ENCODE measurements at places on chromosomes 5 and 9. TPM values are rescaled to one million over a fixed set of nuclear protein-coding genes. Genes with fewer than 3 reads are reported as not detected.

GRCh38 chr5:134463991-134464760, 52.5 kb upstream of the CDKN2AIPNL start:
- DNase-seq = peak; percentile 37

DNA sequence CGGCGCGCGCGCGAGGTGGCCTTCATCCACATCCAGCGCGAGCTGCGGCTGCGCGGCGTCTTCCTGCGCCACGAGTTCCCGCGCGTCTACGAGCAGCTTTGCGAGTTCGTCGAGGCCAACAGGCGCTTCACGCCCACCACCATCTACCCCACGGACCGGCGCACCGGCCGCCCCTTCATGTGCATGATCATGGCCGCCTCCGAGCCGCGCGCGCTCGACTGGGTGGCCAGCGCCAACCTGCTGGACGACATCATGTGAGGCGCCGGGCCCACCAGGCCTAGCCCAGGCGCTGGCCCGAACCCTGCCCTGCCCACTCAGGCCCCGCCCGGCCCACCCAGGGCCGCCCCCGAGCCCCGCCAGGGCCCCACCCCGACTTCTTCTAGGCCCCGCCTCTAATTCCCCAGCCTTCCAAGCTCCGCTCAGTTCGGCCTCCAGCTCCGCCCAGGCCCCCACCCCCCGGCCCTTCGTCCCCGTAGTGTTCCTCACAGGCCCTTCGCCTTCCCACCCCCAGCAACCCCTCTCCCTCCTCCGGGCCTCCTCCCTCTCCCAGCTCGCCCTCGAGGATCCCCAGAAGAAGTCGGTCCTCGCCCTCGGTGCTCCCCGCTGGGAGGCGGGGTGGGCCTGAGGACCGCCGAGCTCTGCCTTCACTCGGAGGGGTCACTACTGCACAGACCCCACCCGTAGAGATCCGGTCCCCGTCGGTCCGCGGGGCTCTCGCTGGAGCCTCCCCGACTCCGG, 2.0 kb upstream of the PHPT1 start:
- DNase-seq = peak; percentile 53

DNA sequence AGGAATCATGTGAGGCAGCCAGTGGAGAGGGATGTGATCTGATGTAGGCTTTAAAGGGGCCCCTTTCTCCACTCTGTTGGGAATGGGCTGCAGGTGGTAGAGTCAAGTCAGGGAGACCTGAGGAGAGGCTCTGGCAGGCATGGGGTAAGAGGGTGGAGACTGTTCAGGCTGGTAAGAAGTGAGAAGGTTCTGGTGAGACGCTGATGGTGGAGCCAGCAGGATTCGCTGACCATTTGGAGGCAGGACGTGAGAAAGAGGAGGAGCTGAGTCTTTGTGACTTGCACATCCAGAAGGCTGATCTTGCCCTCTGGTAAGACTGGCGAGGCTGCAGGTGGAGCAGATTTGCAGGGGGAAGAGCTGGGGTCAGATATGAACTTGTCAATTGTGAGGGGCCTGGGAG, 248.0 kb downstream of the NSG2 start:
- no peak for DNase-seq

GRCh38 chr9:133609311-133610098, at the start of gene FAM163B:
FAM163B (minus strand) TSS chr9:133609389; CDS start chr9:133580223, 29,166 bp downstream.
- peak; percentile 21 for DNase-seq

Gene ANKRD31
- 0.10 TPM for total RNA-seq

Gene ITGA2
- total RNA-seq = not detected

Gene SMIM3
- total RNA-seq = not detected

DNA sequence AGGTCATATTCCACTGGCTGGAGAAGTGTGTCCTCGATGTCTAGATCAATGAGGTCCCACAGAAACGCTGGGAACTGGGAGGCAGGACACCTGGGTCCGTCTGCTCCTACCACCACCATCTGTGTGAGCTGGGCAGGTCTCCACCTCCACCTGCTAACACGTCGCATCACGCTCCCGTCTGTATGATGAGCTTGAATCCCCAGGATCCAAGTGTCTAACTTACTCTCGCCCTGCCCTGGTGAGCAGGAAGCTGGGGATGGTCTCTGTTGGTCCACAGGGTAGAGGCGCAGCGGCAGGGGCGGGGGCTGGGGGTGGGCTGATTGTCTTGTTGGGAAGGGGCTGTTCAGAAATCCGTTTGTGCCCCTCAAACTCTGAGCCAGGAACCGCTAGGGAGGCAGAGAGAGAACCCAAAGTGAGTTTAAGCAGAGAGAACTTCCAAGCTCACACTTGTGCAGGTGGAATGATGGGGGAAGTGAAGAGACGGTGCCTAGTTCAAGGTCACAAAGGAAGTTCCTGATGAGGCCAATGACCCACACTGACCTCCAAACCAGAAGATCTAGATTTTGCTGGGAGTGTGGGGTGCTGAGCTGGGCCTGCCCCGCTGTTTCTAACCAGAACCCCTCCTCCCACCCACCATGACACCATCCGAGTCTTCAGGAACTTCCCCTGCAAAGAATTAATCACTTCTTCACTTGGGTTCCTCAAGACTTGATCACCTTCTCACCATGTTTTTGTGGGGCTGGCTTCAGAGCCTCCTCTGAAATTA, 21.1 kb downstream of the ORM2 start:
- DNase-seq = no peak

Gene CD274
- total RNA-seq = 7.0 TPM

GRCh38 chr9:134987906-134988700, 70.4 kb upstream of the FCN1 start:
- no peak for DNase-seq

GRCh38 chr5:107023732-107024131, 647.0 kb downstream of the EFNA5 start:
- DNase-seq = no peak

GRCh38 chr5:40675396-40676133, 4.2 kb upstream of the PTGER4 start:
- no peak for DNase-seq

DNA sequence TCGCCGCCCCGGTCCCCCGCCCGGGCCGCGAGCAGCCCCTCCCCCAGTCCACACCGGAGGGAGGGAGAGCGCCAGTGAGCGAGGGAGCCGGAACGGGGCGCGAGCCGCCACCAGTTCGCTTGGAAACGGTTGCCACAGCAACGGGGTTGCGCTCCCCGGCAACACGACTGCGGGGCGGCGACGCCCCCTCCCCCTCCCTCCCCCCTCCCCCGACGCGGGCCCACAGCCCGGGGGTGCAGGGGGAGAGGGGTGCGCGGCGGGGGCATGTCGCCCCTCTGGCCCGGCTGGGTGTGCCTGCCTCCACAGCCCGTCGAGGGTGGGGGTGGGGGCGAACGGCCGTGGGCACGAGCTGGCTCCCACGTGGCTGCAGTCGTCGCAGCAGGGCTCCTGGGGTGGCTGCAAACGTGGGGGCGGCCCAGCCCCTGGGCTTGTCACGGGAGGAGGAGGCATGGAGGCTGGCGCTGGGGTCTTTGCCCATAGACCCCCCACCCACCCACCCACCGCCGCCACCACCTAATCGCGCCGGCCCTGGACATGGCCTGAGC, 524 bp downstream of the PRR7 start:
- DNase-seq = peak; percentile 82

DNA sequence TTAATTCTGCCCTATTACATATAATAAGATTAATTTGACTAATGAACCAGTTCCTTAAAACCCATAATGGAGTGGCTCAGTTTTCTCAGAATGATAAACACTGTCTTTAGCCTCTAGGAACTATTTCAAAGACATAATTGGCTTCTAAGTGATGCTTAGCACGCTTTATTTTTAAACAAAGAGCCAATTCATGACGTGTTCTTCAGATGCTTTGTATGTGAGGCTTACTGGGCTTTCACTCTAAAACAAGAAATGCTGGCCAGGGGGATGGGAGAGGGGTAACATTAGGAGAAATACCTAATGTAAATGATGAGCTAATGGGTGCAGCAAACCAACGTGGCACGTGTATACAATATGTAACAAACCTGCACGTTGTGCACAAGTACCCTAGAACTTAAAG, 7.6 kb upstream of the SFXN1 start:
- no peak for DNase-seq

- no peak for DNase-seq
Measured at GRCh38 chr5:155367841-155368240, 354.3 kb downstream of the KIF4B start.

GRCh38 chr9:4073371-4073770, 226.5 kb downstream of the GLIS3 start:
- DNase-seq = no peak

DNA sequence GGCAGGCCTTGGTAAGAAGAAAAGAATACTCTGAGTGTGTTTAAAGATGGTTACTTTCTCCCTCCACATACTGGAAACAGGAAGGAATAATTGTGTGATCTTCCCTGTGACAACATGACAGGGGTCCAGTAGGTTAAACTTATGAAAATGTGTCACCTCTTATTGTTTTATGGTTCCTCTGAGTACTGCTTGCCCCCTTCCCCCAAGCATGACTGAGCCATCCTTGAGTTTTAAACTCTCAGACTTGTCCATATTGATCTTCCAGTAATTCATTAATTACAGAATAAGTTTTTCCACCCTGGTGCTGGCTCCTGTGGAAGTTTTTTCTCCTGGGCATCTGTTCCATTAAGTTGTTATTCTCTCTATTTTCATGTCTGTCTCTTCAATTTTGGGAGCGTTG, 95.8 kb downstream of the CNTLN start:
- DNase-seq = no peak

DNA sequence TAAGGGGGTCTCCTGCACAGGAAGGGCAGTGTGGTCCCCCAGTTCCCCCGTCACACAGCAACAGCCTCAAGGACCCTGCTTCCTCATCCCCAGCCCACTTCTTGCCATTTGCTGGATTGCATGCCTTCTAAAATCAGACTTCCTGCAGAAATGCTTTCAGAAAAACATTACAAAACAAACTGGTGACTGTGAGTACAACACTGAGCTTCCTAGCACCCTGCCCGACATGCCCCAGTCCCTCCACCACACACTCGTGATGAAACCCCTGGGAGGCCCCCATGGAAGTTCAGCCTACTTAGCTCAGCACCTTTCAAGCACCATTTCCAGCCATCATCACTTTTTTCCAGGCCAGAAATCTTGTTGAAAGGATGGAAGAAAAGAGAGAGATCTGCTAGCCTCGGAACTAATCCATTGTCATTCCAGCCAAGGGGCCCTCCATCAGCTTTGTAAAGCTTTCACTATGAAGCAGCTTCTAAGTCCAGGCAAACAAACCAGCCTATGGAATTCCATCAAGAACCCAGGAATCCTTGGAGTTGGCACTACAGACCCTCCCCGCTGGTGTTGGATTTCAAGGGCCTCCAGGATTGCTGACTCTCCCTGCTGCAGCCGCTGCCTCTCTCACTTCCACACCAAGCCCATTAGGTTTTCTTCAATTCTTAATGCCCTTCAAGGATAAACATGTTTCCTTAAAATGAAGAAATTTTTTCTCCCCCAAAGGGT, 114.6 kb downstream of the C5orf15 start:
- DNase-seq = no peak

- no peak for DNase-seq
Measured at GRCh38 chr5:6393596-6394194, 15.3 kb upstream of the MED10 start.

Gene LCP2
- total RNA-seq = 13.6 TPM

- DNase-seq = no peak
Measured at GRCh38 chr5:37355161-37355560, 15.7 kb downstream of the NUP155 start.

DNA sequence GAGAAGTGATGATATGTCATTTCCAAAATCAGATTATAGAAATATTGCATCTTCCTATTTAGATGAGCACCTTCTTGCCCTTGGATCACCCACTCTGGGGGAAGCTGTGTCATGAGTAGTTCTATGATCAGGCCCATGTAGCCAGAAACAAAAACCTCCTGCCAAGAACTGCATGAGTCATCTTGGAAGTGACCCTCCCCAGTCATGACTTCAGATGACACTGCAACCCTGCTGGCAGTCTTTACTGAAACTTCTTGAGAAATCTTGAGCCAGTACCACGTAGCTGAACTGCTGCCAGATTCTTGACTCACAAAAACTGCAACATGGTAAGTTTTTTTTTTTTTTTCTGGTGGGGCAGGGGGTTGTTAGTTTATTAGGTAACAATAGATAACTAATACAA, 439.6 kb upstream of the PTGER4 start:
- no peak for DNase-seq

DNA sequence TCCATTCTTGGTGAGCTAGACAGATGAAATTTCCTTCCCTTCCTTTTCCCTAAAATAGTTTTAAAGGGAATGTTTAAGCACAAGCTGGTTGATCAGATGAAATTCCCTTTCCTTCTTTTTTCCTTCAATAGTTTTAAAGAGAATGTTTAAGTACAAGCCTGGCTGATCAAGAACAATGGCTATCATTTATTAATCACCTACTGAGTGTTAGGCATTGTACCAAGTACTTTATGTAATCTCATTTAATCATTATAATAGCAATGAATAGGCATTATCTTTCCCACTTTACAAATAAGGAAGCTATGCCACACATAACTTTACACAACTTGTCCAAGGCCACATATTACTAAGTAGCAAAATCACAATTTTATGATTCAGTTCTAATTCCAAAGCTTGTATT, 152.0 kb upstream of the ACOT12 start:
- DNase-seq = no peak

GRCh38 chr9:110179734-110180133, 28.2 kb downstream of the C9orf152 start:
- DNase-seq = no peak

DNA sequence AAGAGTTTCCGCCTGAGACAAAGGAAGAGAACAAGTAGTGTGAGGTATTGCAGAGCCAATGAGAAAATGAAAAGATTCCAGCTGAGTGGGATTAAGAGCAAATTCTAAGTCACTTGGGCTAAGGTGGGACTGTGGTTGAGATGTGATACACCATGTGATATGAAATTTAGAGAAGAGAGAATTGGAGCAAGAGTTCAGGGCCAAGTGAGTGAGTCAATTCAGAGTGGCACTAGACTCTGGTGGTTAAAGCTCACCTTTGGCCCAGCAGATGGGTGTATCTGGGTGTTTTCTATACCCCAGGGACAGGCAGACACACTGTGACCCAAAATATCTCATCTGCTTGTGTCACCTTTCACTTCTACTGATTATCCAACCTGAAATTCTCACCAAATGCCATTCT, 368.1 kb downstream of the KCNN2 start:
- DNase-seq = no peak

GRCh38 chr9:135334953-135335460, 144.6 kb upstream of the PPP1R26 start:
- no peak for DNase-seq

GRCh38 chr5:38728029-38728428, 117.8 kb upstream of the OSMR start:
- DNase-seq = no peak

GRCh38 chr9:87557996-87558395, 60.3 kb downstream of the DAPK1 start:
- DNase-seq = no peak

GRCh38 chr9:76313771-76314170, 80.5 kb downstream of the RFK start:
- DNase-seq = no peak

GRCh38 chr5:143174714-143175398, 228.6 kb downstream of the NR3C1 start:
- DNase-seq = no peak

Data from B cell (primary cell).